ENCODE measurements at places on chromosomes 12 and 14.
A peak's percentile ranks its signal among the peaks of the same experiment; 100 is the strongest.

DNA sequence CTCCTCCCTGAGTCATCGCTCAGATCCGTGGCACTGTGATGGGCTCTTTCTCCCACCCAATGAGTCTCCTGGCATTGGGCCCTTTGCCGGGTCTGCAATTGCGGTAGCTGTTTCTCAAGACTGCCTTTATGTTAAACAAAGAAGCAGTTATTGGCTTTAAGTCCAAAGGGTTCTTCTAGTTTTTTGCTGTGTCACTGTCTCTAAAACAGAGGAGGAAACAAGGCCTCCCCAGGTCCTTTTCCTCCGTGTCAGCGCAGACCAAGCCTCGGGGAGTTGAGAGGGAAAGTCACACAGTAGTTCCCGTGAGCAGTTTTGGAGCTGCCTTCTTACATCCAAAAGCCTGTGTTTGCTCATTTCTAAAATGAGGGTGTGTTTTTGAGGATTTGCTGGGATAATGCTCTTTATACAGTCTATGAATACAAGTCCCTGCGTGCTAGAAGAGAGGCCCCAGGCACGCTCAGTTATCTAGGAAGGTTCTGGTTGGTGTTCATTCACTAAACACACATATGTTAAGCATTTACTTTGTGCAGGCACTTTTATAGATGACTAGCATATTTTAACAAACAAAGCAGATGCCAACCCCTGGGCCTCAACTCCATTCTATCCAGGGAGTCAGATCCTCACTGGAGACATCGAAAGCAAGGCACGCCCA, 126.0 kb upstream of the PZP start:
- DNase-seq: no peak

DNA sequence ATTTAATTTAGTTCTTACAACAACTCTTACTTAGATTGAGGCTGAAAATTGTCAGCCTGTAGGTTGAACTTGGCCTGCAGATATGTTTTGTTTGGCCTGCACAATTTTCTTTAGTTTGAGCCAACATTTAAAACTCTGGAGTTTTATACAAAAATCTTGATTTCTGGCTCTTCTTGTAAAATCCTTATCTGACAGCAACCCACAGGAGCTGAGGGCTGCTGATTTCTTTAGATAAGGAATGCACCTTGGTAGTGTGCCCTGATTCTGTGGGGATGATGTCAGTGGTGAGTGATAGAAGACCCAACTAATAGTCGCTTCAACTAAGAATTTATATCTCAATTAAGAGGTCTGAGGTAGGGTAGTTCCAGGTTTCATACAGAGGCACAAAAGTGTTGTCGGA, 49.5 kb downstream of the SOCS2 start:
- DNase-seq: no peak

- DNase-seq: peak; percentile 11
These were observed 266.8 kb downstream of the ADAMTS20 start for GRCh38 chr12:43285159-43285598.

DNA sequence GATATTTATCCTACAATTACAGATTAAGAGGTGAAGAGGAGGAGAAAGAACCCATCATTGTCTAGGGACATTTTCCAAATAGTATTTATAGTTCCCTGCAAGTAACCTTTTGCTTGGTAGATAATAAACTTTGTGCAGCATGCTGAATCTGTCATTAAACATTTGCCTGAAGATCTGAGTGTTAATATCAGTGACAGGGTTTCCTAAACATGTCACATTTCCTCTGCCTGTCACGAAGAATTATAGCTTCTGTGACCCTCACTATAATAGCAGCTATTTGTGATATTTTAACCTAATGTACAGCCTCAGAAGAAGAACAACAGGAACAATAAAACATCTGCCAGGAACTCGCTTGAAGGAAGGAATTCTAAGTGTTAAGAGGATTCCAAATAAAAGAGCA, 350.3 kb downstream of the GXYLT1 start:
- DNase-seq: no peak
